Activated CD4-positive, alpha-beta T cell treated with anti-CD3 and anti-CD28 coated beads, Interleukin-2, amount 50 U/mL, for 1 hour (primary cell): ENCODE measurements at places on chromosomes 1 and 21.

- DNase-seq = no peak
Measured at GRCh38 chr1:4034318-4034887, 134.3 kb upstream of the C1orf174 start.

GRCh38 chr1:118947790-118948189 is 40.4 kb downstream of the TBX15 start:
- DNase-seq = no peak

DNA sequence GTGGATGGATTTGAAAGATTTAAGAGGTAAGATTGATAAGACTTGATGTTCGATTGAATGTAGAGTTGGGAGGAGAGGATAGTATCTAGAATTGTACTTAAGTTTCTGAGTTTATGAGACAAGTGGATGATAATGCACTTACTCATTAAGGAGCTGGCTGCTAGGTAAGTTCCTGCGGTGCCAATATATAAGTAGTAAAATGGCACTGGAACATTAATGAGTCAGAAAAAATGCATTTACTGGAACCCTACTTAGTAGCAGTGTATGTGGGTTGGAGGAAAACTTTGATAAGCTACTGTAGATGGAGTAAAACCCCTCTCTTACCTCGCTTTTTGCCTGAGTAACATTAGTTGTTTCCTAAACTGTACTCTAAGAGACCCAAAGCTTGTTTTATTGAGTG is 68.2 kb downstream of the ZFYVE9 start:
- no peak for DNase-seq

GRCh38 chr21:45993210-45994085 is 11.9 kb downstream of the COL6A1 start:
- no peak for DNase-seq

DNA sequence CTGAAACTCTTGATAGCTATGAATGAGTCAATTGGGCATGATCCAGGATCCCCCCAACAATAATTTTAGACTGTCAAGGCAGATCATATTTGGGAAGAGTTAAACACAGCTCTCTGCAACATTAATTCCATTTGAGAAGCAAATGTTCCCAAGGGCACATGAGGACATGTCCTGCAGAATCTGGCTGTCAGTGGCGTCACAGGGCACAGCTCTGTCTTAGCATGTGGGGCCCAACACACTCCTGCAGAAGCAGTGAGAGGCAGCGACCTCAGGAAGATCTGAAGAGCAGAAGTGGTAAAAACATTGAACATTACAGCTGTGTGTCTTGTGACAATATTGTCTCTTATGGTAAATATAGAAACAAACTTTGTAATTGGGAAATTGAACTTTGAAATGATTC is 197.1 kb upstream of the PBX1 start:
- no peak for DNase-seq

GRCh38 chr1:184287001-184287400 is 99.8 kb upstream of the C1orf21 start:
- no peak for DNase-seq

- DNase-seq = no peak
Measured at GRCh38 chr1:107879346-107879745, 85.6 kb downstream of the VAV3 start.

DNA sequence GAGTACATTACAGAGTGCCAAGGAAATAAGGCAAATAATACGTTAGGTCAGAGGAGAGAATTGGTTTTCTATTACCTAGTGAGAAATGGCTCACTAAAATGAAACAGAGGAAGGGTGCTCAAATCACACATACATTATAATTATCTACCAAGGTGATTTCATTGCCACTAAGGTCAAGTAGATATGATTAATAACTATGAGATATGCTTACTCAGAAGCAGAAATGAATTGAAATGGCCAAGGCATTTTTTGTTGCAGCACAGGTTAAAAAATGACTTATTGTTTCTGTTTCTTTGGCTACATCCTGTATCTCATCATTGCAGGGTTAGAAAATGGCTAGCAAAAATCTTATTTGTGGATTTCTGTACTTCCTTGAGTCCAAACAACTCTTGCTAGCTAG is 154.5 kb upstream of the GORAB start:
- DNase-seq = no peak

DNA sequence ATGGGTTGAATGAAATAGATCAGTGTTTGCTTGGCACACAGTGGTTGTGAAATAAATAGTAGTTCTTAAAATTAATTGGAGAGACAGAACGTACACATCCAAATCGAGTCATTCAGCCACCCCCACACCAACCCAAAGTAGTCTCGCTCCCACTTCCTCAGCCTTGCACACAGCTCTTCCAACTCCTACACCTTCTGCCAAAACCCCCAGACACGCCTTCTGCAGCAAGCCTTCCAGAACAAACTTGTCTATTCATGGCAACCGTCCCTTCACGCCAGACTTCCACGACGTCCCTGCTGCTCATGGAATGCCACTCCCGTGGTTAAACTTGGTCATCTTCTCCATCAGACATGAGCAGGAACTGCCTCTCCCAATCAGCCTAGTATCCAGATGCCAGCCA is 37.5 kb upstream of the RD3 start:
- DNase-seq = no peak

- no peak for DNase-seq
Measured at GRCh38 chr1:90753556-90753955, 36.5 kb upstream of the BARHL2 start.

DNA sequence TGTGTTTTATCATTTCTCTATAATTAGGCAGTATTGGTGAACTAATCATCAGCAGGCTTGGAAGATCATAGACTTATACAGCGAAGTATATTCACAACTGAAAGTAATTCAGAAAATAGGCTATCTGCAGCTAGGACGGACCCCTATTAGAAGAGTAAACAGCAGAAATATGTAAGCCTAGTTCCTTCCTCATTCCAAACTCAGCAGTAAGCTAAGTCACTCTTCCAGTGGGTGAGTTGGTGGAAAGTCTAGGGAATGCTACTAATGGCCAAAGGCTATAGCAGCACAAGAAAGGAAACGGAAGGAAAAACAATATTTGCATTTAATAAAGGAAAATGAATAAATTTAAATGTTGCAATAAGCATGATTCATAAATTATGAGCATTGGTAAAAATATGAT is 918.1 kb upstream of the TMPRSS15 start:
- DNase-seq = no peak

- no peak for DNase-seq
Measured at GRCh38 chr1:83531521-83532309, 467.2 kb downstream of the TTLL7 start.

DNA sequence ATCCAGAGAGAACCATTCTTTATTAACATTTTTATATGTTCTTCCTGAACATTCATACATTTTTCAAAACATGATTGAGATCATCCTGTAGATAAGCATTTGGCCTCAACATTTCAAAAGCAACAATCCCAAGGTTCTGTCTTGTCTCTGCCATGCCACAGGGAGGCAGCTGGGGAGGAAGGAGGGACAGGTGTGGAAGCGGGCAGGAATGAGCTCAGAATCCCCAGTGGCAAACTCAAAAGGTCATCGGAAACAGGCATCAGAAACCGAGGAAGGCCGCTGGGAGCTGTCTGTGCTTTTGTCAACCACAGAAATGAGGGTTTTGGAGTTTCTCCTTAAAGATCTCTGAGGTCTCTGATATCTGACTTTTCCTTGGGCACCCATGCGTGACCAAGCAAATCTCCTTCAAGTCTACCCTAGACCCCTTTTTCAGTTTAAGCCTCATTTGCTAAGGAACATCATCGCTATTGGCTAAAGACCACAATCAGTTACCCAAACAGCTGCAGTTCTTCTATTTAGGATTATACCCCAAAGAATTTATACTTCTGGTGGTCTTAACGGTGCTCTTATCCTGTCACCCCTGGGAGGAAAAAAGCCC is 34.0 kb downstream of the RASSF5 start:
- no peak for DNase-seq

DNA sequence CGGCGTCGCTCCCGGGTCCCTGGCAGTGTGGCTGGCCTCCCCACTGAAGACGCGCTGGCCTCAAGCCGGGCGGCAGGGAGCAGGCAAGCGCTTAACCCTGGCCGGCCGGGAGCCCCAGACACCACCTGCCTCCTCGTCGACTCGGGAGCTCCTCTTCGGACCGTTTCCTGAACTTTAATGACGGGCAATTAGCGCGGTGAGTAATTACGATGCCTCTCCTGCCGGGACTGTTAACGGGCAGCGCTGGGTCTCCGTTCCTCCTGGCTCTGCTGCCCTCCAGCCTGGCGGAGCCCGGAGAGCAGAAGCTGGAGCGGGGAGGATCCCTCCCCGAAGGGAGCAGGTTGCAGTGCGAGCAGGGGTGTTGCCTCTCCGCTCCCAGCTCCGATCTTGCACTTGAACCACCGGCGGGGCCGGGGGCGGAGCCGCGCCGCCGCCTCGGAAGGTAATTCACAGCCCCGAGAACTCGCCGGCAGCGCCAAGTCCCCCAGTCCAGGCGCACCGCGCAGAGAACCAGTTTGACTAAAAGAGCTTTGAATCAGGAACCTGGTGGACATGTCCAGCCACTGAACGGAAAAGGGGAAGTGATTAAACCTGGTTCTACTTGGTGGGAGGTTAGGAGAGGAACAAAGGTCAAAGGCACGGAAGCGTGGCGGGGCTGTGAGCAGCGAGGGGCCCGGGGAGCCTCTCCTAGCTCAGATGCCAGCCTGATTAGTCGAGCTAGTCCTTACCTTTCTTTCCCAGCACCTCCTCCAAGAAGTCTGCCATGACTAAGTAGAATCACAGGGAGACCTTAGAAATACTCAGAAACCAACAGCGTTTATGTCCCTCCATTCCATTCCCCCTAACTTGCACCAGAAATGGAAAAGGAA is 18.3 kb upstream of the PLEKHA6 start:
- DNase-seq = peak; percentile 45

GRCh38 chr1:220370041-220370700 is 97.9 kb upstream of the RAB3GAP2 start:
- DNase-seq = no peak

- no peak for DNase-seq
Measured at GRCh38 chr21:39479814-39480182, 28.0 kb downstream of the SH3BGR start.

- DNase-seq = no peak
Measured at GRCh38 chr1:182205351-182206022, 144.0 kb upstream of the ZNF648 start.
